ENCODE measurements at places on chromosomes 7 and 10.

GRCh38 chr10:126956712-126957108 lies 51.5 kb downstream of the DOCK1 start:
- DNase-seq: no peak

- DNase-seq: no peak
These were observed 36.8 kb downstream of the SLC29A3 start for GRCh38 chr10:71355886-71356285.

DNA sequence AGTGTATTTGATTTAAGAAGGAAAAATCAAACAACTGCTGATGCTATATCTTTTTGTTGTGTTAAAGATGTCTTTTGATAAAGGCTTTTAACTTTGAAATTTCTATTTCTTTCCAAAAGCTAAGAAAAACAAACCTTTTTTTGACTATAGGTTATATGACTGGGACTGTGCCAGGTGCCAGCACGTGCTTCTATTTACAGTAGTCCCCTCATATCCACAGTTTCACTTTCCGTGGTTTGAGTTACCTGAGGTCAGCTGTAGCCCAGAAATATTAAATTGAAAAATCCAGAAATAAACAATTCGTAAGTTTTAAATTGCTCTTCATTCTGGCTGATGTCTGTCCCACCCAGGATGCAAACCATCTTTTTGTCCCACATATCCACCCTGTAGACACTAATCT lies 104.3 kb downstream of the BBS9 start:
- DNase-seq: no peak

- DNase-seq: no peak
These were observed 17.7 kb downstream of the CCL24 start for GRCh38 chr7:75795831-75796285.

GRCh38 chr10:128086003-128086863 lies 40.0 kb downstream of the MKI67 start:
- no peak for DNase-seq

- no peak for DNase-seq
These were observed 36.8 kb downstream of the CLRN3 start for GRCh38 chr10:127855976-127856375.

- no peak for DNase-seq
These were observed 582.0 kb downstream of the TNS3 start for GRCh38 chr7:46999866-47000265.

GRCh38 chr10:80498833-80499741 lies 38.6 kb upstream of the SH2D4B start:
- DNase-seq: no peak

DNA sequence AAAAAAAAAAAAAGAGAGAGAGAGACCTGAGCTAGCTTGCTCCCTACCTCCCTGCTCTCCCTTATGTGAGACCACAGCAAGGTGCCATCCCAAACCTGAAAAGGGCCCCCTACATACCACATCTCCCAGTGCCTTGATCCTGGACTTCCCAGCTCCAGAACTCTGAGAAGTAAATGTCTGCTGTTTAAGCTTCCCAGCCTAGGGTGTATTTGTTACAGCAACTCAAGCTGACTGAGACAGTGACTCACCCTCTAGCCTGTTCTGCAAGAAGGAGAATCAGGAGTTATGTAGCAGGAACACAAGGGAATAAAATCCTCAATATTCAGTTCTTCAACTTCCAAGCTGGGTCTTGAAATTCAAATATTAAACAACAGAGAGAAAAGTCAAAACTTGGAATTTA lies 52.1 kb upstream of the TMEM72 start:
- DNase-seq: no peak

DNA sequence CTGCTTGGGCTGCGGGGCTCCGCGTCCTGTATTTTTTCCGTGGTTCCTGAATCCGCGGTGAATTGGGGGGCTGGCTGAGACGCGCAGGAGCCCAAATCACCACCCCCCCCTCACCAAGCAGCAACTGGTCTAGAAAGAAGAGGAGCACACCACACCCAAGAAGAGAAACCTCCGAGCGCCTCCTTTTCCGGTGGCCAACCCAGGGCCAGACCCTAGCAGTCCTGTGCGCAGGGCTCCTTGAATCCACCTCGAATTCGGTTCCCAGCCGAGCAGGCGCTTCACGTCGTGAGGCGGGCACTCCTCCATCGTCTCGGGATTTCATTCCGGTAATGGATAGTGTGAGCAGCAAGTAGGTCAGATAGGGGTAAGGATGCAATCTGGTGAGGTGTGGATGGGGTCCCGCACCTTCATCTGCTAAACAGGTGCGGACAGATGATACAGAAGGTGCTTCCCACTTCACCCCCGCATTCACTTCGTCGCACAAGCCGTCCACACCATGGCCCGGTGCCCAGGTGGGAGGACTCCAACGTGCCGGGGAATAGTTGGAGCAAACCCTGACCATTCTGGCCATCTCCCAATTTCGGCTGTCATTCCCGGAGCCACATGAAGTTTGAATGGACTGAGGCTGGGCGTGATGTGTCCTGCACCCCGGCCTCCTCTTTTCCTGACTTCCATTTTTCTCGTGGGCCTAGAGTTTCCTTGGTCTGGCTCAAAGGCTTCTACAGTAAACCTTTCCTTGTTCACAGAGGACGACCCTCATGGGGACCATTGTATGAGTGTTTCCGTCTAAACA lies 19.8 kb upstream of the ZNF273 start:
- no peak for DNase-seq

- no peak for DNase-seq
These were observed 111.9 kb downstream of the CHN2 start for GRCh38 chr7:29306319-29306991.

All from ecto neural progenitor cell (in vitro differentiated cells).